ENCODE measurements at places on chromosomes 12 and 14.

GRCh38 chr12:5294274-5295070, 137.4 kb upstream of the NTF3 start:
- DNase-seq, result no peak

DNA sequence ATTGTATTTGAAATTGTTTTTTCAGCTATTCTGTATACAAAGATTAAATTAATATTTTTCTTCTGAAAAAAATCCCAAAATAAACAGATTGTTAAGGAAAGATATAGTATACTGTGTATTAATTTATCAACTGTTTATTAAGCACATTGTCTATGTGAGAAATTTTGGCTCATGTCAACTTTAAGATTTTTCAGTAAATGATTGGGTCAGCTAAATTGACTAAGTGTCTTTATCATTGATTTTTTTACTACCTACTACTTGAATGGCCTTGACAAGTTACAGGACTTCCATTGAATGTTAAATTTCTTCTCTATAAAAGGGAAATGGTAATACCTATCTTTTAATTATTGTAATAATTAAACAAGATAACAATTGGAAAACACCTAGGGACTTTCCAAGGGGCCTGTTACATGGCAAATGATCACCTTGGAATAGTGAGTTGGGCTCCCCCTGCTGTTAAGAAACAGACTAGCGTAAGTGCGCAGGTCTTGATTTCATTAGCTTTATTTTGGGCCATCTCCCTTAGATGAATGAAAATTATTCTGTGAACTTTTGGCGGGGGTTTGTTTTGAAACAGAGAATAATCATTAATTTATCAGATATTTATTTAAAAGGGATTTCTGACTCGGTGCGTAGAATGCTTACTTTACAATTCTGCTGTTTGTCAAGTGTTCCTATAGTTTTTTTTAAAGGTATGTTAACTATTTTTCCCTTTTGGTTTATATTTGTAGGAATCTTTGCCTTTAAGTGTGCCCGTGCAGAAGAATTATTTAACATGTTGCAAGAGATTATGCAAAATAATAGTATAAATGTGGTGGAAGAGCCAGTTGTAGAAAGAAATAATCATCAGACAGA, 14.5 kb upstream of the CCT2 start:
- peak; percentile 73 for DNase-seq

GRCh38 chr12:73352826-73353225, 1080.7 kb downstream of the TRHDE start:
- no peak for DNase-seq

DNA sequence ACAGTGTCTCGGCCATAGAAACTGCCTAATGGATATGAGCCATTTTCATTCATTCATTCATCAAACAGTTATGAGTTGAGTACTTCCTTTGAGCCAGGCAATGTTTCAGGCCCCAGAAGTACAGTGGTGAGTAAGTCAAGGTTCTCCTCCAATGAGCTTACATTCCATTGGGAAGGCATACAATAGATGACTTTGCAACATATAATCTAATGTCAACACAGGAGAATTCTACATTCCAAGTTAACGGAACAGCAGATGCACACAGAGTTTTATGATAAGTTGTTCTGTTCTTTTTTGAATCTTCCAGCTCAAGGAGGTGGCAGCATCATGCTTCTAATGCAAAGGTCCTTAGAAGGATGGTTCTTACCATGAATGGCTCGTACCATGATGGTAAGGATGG, 3.2 kb upstream of the RFC5 start:
- DNase-seq, result no peak

GRCh38 chr12:82705774-82706173, 19.1 kb downstream of the TMTC2 start:
- no peak for DNase-seq

DNA sequence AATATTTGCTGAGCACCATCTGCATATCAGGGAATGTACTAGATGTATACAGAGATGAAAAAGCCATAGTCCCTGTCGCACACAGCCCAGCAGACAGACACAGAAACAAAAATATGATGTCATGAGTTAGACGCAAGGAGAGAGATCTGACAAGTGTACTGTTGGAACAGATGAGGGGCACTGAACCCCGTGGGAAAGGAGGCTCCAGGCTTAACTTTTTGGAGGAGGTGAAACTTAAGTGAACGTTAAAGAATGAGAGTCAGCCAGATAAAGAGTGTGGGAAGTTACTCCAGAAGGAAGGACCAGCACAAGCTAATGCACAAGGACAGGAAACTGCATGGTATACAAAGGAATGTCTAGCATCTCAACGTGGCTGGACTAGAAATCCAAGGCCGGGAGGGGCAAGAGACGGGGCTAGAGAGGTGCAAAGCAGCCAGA, 2.5 kb upstream of the ACTN1 start:
- no peak for DNase-seq

GRCh38 chr12:22541496-22542155, 2.7 kb downstream of the C2CD5 start:
- peak; percentile 48 for DNase-seq
